ENCODE measurements at places on chromosomes 16 and 17.

DNA sequence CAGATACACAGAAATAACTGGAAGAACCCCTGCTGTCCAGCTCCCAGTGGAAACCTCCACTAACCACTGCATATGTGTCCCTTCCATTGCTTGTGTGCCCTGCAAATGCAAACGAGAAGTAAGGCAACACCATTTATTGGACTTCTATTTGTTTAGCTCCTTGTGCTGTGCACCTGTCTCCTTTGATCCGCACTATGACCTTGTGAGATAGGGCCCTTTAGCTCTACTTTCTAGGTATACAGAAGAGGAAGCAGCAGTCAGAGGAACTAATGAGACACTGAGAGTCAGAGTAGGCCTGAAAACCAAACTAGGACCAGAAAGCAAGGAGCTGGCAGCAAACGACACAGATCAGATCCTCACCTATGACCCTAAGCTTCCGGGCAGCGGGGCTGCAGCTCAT, 22.4 kb downstream of the SOX9 start:
- no peak for DNase-seq

- DNase-seq = no peak
These were observed 18.6 kb upstream of the LONP2 start for GRCh38 chr16:48225456-48225855.

DNA sequence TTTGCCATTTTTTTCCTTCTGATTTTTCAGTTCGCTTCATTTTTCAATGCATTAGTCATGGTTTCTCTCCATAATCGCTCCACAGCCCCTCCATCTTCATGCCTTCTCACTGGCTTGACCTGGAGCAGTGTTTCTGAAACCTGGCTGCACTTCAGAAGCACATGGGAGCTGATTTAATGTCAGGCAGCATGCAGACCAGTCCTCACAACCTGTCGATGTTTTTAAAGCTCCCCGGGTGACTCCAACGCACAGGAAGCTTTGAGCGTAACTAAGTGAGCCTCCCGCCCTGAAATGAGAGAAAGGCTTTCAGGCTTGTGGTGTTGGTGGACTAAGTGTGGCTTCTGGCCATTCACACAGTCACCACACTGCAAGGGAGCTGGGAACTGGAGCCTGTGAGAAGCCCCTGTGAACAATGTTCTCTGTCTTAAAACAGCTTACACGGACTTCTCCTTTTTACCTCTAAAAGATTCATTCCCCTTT, 16.8 kb upstream of the DRG2 start:
- no peak for DNase-seq

DNA sequence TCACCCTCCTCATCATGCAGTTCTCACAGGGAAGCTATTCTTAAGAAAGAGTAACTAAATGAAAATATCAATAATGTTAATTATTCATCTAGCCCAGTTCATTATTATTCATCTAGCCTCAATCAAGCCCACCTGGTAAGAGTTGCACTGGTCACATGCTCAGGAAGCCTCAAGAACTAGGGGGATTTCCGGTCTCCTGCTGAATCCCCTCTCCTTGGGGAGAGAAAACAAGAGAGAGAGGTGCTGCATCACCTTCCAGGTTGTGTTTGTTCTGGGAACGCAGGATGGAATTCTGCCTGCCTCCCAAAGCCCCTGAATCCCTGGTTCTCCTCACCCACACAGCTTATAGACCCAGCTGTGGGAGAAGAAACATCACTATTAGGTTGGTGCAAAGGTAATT, 164.0 kb downstream of the PMP22 start:
- DNase-seq = no peak

- no peak for DNase-seq
These were observed 4.0 kb upstream of the RPL38 start for GRCh38 chr17:74199306-74200092.

DNA sequence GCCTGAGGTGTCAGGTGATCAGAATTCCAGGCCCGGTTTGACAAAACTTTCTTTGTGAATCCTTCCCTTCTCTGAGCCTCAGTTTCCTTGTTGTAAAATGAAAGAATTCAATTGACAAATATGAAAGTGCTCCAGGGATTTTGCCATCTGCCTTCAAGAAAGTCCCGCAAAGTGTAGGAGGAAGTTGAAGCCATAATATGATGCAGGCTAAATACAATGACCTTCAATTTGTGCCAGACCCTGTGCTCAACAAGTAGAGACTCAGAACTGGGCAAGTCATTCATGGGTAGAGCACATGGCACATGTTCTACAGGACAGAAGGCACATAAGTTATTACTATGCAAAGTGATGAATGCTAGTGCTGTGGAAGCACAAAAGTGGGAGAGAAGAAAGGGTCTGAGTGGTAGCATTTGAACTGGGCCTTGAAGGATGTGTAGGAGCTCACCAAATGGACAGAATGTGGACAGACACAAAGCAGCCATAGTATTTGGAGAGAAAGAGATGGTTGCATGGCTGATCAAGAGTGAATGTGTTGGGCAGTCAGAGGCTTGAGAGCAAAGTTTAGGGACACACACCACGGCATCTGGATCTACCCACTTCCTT, 2.4 kb upstream of the SCIMP start:
- no peak for DNase-seq

DNA sequence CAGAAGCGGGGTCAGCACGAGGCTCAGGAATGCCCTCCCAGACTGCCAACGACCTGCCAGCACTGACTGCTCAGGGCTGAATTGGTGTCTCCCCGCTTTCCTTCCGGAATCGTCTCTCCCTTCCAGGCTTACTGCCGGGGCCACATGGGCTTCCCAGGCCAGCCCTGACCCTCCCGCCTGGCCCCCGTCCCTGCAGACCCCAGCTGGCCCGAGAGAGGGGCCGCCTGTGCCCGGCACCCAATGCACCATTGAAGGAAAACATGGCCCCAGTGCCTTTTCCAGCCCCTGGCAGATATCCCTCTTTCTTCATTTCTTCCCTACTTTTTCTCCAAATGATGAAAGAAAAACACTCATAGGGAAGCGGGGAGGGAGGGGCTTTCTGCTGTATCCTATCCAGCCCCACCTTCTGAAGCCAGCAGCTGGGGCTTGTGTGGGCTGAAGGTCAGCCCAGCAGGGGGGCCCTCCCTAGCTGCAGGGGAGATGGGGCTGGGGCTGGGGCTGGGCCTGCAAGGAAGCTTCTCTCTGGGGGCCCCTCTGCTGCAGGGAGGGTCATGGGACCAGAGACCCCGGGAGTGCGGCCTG, 25.9 kb downstream of the ZNF469 start:
- DNase-seq = no peak

DNA sequence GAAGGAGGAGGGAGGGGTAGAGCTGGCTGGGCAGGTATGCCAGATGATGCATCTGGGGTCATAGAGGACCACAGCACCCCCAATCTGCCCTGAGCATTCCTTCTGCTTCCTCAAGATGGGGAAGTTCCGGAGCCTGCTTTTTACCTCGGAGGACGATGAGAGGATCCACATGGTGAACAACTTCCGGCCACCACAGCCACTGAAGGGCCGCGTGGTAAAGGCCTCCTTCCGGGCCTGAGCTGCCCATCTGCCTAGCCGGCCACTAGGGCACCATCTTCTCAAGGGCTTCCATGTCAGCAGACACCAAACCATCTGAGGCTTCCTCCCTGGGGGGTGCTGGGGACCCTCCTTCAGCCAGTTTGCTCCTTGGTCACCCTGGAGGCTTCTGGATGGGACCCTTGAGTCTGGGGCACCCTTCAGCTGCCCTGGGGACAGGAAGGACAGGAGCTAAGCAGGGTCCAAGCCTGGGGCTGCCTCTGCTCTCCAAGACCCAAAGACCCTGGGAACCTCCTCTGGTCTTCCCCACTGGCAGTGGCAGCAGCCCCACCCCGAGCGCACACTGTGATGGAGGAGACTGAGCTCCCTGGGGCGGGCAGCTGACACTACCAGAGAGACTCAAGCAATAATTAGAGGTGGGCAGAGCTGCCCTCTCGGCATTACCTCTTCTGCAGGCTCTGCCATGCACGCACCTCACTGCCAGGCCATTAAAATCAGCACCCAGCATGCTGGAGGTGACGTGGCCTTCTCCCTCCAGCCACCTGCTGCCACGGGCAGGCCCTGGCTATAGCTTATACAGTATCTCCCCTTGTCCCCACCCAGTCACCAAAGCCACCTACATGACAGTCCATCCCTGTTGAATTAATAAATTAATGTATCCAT, 9.3 kb downstream of the CA7 start:
- DNase-seq = no peak

GRCh38 chr17:57612202-57613071, 132.7 kb downstream of the CCDC182 start:
- DNase-seq = no peak

DNA sequence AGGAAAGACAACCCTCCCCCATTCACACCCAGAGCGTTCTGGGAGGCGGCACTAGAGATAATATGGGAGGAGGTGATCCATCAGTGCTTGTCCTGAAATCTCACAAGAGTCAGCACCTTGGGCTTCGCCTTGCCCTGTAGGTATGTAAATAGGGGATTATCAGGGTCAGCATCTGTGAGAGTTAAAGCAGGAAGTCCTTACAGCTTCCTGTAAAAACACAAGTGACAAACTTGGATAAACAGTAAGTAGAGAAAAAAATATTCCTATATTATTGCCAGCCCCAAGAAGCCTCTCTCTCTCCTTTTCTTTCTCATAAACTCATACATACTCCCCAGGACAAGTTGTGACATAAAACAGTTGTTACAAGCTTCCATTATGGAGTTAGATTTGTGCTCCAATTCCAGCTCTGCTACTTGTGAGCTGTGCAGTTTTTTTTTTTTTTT, 187.7 kb downstream of the MAF start:
- DNase-seq = no peak

DNA sequence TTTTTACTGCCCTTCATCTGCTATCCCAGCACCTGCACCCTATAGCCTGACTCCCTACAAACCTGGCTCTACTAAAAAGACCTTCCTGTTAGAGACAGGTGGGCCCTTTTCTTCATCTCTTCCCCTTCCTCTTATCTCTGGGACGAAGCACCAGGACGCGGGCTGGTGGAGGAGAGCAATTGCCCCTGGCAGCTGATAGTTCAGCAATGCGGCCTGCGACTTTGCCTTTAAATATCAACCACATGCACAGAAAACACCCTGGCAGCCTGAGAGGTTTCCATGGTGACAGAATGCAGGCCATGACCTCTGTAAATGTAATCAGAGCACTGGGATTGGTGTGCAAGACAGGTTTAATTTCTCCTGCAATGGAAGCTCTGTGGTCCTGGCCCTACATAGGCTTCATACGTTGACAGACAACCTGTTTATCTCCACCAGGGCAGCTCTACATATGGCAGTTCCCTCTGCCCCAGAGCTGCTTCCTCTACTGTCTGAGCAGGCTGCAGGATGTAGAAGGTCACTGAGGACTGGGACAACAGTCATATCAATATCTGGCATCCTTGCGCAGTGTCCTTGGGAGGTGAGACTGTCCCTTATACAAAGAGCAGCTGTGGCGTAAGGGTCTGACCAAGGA, 10.0 kb upstream of the SKAP1 start:
- no peak for DNase-seq

GRCh38 chr17:69828087-69828486, 246.9 kb upstream of the KCNJ16 start:
- no peak for DNase-seq

DNA sequence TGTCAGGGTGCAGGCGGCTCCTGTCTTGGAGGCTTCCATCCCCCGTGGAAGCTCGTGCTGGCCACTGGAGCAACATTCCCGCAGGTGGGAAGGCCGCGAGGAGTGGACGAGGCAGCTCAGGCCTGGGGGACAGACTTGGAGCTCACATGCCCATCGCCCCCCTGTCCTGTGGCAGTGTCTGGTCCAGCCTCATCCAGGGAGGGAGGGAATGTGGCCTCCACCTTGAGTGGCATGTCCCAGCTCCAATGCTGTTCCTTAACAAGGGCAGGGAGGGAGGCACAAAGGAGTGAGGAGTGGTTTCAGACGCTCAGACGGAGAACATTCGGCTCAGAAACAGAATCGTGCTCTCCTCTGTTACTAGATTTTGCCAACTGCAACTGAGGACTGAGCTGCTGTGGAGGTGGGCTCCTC, 159.4 kb upstream of the CHMP6 start:
- no peak for DNase-seq

DNA sequence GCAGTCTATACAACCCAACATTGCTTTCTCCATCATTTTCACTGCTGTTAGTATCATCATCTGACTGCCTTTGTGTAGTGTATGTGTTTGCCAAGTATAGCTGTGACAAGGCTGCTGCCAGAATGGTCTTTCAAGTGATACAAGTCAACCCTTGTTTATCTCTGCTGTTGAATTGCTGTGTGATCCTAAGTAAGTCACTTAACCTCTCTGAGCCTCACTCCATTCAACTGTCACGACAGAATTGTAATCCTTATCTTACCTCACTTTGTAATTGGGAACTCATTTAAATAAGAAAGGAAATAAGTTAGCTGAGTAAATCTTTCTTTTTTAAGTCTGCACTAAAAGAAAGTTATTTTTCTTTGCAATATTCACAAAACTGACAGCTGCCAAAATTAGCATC, 340.6 kb downstream of the CA10 start:
- no peak for DNase-seq

DNA sequence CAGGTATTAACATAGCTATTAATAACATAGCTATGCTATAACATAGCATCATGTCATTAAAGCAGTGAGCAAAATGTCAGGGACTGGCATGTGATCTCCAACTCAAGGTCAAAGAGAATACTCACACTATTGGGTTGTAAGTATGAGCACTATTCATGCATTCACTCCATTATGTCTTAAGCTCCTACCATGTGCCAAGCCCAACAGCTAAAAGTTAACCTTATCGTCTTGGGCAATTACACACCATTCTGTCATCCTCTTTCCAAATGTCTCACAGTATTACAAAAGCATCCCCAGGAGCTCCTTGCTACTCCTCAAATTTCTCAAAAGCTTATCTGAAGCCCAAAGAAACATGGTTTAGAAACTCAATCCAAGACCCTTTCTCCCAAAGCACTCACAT, 22.0 kb upstream of the NOG start:
- no peak for DNase-seq

DNA sequence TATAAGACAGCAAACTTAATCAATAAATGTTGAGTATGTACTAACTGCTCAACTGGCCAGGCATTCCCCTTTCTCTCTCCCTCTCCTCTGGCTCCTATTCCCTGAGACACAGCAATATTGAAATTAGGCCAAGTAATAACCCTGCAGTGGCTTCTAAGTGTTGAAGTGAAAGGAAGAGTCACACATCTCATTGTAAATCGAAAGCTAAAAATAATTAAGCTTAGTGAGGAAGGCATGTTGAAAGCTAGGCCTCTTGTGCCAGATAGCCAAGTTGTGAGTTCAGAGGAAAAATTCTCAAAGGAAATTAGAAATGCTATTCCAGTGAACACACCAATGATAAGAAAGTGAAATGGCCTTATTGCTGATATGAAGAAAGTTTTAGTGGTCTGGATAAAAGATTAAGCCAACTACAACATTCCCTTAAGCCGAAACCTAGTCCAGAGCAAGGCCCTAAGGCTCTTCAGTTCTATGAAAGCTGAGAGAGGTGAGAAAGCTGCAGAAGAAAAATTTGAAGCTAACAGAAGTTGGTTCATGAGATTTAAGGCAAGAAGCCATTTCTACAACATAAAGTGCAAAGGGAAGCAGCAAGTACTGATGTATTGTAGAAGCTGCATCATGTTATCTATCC, 35.4 kb upstream of the ABCC11 start:
- no peak for DNase-seq

GRCh38 chr16:65698791-65699321, 577.0 kb upstream of the CDH11 start:
- no peak for DNase-seq

- DNase-seq = peak; percentile 24
These were observed 22.6 kb upstream of the MPHOSPH6 start for GRCh38 chr16:82192665-82193064.
